Activated CD8-positive, alpha-beta memory T cell treated with anti-CD3 and anti-CD28 coated beads, Interleukin-2, amount 10 ng/mL, durations not matched to agents 7 days and 5 days (primary cell): ENCODE measurements at places on chromosomes 4 and X. TPM values are rescaled to one million over a fixed set of nuclear protein-coding genes. Genes with fewer than 3 reads are reported as not detected.

USP27X gene
- 1.7 TPM for total RNA-seq

HOPX gene
- total RNA-seq, result 208 TPM

GRCh38 chr4:59971952-59972351 lies 1228.2 kb upstream of the ADGRL3 start:
- DNase-seq, result no peak

- DNase-seq, result no peak
These were observed 27.6 kb downstream of the HPGD start for GRCh38 chr4:174494726-174495125.

INTU gene
- 0.12 TPM for total RNA-seq

GRCh38 chrX:110568441-110568840 lies 209.8 kb downstream of the RTL9 start:
- DNase-seq, result no peak

DCAF4L1 gene
- 0.35 TPM for total RNA-seq

RNF175 gene
- total RNA-seq, result not detected

GRCh38 chr4:41002309-41002708 lies 212.0 kb downstream of the APBB2 start:
- no peak for DNase-seq

CYLC1 gene
- not detected for total RNA-seq

RLIM gene
- 30.3 TPM for total RNA-seq

SRD5A3 gene
- total RNA-seq, result 9.7 TPM

TMEM47 gene
- total RNA-seq, result not detected

HEPH gene
- total RNA-seq, result not detected

- DNase-seq, result no peak
These were observed 209.1 kb upstream of the FAM47A start for GRCh38 chrX:34341258-34341657.

CPE gene
- total RNA-seq, result not detected

DNA sequence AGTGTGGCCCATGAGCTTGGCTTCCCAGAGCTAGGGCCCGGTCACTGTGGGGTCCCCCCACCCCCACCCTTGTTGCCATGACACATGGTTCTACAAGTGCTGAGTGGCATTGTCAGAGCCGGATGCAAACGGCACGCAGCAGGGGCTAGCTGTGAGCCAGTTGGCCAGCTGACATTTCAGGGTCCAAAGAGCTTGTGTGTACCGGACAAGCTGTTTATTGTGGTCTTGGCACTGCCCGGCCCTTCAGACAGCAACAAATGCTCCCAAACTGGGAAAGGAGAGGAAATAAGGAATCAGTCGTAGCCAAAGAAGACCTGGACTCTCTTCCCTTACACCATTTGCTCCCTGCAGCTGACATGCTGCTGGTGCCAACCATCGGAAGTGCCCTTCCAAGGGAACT lies 36.8 kb downstream of the TSC22D3 start:
- no peak for DNase-seq

GRCh38 chrX:16143968-16144367 lies 20.6 kb downstream of the GRPR start:
- DNase-seq, result no peak

DNA sequence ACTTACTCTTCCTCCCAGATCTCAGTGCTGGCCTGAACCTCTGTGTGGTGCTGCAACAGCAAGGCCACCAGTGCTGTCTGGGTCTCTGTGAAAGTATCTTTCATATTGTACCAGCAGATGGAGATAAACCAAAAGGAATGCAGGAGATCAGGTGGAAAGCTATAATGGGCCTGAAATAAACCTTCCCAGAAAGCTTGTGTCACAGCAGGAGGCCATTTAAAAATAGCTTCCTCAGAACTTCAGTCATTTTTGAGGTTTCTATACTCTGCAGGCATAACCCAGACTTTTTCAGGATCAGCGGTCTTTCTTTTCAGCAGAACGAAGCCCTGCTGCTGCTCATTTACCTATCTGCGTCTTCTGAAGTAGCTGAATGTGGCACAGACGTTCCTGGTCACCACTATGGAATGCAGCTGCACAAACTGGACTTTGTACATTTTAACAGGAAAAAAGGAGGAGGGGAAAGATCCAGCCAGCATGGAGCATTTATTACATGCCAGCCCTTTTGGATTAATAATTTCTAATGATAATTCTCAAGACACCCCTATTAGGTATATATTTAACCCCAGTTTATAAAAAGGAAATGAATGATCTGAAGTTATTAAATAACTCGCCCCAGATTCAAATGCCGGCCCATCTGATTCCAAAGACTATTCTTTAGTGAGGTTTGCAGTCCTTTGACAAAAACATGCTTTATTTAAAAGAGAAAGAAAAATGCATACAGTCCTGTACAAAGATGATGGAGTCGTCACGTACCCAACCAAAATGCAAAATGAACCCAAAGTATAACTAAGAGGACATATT lies 119.7 kb downstream of the NFKB1 start:
- DNase-seq, result no peak

DNA sequence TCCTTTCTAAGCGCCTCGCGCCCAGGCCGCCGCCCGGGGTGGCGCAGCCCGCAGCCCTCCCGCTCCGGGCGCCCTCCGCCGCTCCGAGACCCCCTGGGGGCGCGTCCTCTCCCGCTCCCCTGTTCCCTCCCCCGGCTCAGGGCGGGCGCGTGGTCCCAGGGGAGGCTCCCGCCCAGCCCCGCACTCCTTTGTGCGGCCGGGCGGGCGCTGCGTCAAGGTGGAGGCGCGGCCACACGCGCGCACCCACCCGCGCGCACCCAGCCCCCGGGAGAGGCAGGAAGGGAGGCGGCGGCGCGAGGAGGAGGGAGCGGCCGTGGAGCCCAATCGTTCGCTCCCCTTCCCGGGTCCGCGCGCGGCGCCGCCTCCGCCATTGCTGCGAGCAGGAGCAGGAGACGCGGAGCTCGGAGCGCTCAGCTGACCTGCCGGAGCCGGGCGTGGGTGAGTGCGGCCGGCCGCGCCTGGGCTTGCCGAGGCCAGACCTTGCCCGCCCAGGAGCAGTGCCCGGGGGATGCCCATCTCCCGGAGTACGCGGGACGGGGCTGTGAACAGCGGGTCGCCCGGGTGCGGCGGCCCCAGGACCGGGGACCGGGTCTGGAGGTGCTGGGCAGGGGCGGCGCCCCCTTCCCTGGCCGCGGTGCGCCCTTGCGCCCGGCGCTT lies at the start of gene NSG1:
TSS of gene NSG1 (plus strand) at position 367 of the 657 bp plus-strand sequence. CDS start 528 bp downstream, outside the sequence.
- peak; percentile 49 for DNase-seq

XAGE2 gene
- total RNA-seq, result not detected

EGF gene
- total RNA-seq, result not detected

GRCh38 chrX:125492439-125492838 lies 172.8 kb downstream of the TEX13C start:
- DNase-seq, result no peak

DNA sequence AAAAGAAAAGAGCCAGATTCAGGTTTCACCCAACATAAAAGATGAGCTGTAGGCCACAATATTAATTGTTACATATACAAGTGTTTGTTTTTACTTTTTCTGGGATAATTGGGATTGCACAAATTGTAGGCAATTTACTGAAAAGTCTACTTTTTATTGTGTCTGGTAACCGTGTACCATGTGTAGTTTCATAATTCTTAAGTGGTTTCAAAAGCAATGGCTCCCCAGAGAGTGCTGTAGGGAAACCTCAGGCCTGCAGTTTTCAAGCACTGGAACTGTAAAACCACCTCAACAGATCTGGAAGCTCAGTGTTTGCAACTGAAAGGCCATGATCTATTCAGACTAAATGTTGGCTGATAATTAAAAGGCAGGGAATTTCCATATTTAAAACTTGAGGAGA lies 53.9 kb upstream of the MMAA start:
- no peak for DNase-seq

CAPN6 gene
- not detected for total RNA-seq

- DNase-seq, result no peak
These were observed 279.9 kb downstream of the ASMT start for GRCh38 chrX:1894740-1895139.

- DNase-seq, result no peak
These were observed 48.3 kb upstream of the CBR4 start for GRCh38 chr4:169058312-169058711.

DNA sequence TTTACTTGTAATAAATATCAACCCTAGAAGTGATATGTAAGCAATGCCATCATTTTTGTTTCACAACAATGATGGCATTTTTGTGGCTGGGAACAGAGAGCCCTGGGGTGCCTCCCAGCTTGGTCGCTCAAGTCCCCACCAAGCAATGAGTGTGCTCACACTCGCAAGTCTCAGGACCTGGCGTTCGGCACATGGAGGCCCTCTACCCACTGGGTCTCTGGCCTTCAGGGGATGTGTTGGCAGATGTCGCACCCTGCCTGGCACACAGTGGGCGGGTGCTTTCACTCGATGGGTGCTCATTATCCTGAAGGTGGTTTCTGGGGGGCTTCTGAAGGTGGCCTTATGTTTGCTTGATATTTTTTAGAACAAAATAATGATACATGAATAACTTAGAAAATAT lies 74.7 kb upstream of the STS start:
- no peak for DNase-seq

PROM1 gene
- total RNA-seq, result not detected

DNA sequence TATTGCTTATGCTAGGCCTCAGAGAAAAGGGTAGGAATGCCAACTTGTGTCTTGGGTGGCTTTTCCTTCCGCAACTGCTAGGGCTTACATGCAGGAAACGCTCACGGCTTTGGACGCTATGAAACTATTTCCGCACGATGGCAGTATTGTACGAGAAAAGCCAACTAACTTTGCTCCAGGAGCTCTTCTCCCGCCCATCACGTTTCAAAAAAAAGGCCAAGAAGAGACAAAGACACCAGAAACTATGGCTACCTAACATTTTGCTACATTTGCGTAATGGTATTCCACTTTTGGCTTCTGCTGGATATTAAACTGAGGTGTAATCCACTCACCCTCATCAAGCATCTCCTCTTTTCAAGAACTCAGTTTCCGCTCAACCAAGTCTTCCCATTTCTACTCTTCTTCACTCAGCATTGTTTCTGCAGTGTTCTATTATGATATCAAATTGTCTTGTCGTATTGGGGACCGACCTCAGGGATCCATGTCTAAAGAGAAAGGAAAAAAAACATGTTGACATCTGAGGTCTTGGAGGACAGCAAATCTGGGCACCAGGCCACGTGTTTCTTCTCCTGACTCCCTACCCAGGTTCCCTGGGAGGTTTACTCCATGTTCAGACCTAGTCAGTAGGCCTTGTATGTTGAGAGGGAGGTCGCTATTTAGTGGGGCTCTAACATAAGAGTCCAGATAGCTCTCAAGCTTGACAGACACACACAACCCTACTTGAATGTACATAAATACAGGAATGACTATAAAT lies 239.4 kb upstream of the STK26 start:
- DNase-seq, result no peak

DNA sequence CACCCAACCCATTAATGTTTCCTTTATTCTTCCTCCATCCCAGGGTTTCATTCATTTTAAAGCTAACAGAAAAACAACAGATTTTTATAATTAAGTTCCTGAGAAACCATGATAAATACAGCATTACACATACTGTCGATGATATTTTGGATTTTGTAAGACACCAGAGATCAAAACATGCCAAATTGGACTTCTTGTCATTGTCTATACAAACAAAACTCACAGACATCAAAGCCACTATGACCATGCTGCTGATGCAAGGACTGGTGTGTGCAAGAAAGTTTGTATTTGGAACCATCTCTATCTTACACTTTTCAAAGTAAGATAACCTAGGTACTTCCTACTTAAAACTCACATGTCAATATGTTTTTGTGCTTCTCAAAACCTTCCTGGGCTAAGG lies 294.0 kb upstream of the UGT8 start:
- no peak for DNase-seq

TKTL2 gene
- total RNA-seq, result not detected

PF4V1 gene
- total RNA-seq, result not detected

CT55 gene
- total RNA-seq, result not detected

GRCh38 chr4:8371596-8371995 lies 68.9 kb downstream of the ACOX3 start:
- no peak for DNase-seq

GRCh38 chrX:24242649-24243175 lies 71.2 kb downstream of the SUPT20HL2 start:
- no peak for DNase-seq

- DNase-seq, result no peak
These were observed 231.7 kb upstream of the AFF2 start for GRCh38 chrX:148268673-148269072.

DNA sequence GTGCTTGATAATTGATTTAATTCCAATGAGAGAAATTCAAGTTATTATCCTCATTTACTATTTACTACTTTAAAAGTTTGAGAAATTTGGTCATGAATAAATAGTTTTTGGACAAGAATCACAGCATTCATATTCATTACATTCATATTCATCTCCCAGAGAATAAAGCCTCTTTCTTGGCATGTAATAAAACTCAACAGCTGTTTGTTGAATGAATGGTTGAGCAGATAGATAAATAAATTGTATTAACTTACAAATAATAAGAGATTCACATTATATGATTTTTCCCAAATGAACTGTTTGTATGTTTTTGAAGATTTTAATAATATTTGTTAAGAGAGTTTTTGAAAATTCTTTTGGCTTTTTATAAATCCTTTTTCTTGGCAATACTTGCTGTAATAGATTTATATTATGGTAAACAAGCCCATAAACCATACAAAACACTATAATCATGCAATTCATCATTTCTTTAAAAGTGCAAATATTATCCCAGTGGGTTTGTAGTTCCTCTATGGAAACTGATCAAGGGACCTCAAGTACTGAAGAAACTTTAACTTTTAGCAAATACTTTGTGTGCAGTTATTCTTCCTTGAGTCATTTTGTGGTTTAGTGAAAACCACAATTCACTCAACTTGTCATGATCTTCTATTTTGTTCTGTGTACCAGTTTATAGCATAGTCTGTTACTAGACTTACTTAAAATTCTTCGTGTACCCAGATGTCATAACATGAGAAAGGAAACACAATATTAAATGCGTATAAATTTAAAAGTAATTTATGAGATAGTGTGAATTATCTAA lies 371.8 kb downstream of the ADGRL3 start:
- DNase-seq, result no peak

TXK gene
- total RNA-seq, result 21.2 TPM

BEX1 gene
- total RNA-seq, result not detected

- DNase-seq, result no peak
These were observed 68.6 kb downstream of the CAMK2D start for GRCh38 chr4:113692809-113693411.

- no peak for DNase-seq
These were observed 154.0 kb downstream of the BTC start for GRCh38 chr4:74640111-74640903.

GRCh38 chr4:36722986-36723385 lies 441.6 kb downstream of the DTHD1 start:
- DNase-seq, result no peak

FAM13A gene
- total RNA-seq, result 1.8 TPM

- DNase-seq, result no peak
These were observed 62.7 kb downstream of the TMEM131L start for GRCh38 chr4:153528705-153529485.

GRCh38 chr4:113524505-113525186 lies 236.9 kb downstream of the CAMK2D start:
- DNase-seq, result no peak

GRCh38 chrX:790041-790506 lies 159.5 kb downstream of the SHOX start:
- DNase-seq, result no peak
